ENCODE measurements at places on chromosomes 7 and 10.

GRCh38 chr7:7201578-7202374 is 19.4 kb downstream of the C1GALT1 start:
- no peak for DNase-seq

- no peak for DNase-seq
These were observed 111.4 kb upstream of the GLCCI1 start for GRCh38 chr7:7857143-7857583.

- DNase-seq: no peak
These were observed 32.5 kb upstream of the ERCC6 start for GRCh38 chr10:49571388-49571787.

- DNase-seq: no peak
These were observed 187.6 kb upstream of the ITGB1 start for GRCh38 chr10:33145451-33146188.

- no peak for DNase-seq
These were observed 4.4 kb downstream of the RASSF4 start for GRCh38 chr10:44963772-44964633.

DNA sequence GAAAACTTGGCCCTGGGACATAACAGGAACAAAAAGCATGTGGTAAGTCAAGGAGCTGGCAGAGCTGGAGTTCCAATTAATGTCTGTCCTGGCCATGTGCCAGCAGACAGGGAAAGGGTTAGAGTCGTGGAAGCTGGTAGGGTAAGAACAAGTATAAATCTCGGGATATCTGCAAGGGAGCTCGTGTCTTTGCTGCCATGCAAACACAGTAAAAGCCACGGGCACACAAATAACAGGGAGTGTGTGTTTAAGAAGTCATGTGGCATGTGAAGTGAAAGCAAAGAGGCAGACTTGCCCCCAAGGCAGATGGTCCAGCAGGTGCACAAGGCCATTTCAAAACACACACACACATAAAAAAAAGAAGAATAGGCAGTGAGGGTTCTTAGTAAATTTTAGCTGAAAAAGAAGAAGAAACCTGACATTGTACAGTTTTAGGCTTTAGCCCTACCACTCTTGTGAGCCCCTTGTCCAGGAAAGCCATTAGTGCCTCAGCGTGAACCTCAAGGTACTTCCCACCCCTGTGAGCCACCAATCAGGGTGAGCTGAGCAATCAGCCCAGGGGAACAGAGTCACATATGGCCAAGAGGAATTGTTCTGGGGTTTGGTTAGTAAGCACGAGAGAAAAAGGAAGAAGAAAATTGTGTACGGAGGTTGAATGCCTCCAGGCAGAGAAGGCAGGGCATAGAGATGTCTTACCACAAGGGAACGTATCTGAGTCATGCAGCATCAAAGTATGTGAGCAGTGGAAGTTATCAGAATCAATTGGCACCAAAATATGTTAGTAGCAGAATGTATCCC is 32.8 kb upstream of the ARHGAP12 start:
- no peak for DNase-seq

DNA sequence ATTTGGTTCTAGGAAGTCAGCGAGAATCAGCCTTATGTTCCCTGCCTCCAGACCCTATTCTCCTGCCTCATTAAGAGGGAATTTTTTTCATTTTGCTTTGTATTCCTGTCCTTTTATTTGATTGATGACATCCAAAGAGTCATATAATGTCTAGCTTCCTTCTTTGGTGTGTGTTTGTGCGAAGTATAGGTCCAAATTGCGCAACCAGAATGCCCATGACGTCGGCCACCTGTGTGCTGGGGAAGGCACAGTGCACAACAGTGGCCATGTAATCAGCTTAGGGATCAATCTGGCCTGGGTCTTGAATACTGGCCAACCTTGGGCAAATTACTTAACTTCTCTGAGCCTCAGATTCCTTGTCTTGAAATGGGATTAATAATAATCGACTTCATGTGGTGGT is 206.2 kb downstream of the VTI1A start:
- no peak for DNase-seq

- DNase-seq: no peak
These were observed 91.4 kb downstream of the MTERF1 start for GRCh38 chr7:91789086-91789485.

- DNase-seq: no peak
These were observed 11.6 kb downstream of the GNG11 start for GRCh38 chr7:93933156-93933555.

DNA sequence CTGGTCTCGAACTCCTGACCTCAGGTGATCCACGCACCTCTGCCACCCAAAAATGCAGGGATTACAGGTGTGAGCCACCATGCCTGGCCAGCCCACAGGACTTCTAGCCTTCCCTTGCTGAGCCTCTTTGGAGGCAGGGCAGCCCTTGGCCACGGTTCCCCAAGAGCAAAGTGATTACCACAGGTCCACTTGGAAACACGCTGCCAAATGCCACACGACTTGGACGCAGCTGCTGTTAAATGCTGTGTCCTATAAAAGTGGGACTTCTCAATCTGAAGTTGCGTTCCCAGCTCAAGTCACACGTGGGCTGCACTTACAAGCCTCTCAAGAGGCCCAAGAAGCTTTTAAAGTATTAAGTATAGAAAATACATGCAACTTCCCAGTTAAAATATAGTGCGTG is 30.1 kb downstream of the CTBP2 start:
- no peak for DNase-seq
